ENCODE measurements at places on chromosomes 3 and 15.

GRCh38 chr3:42702066-42702951 is at the start of gene HHATL:
TSS of gene HHATL (minus strand) at chr3:42702798. CDS start at chr3:42700826, 1,972 bp downstream.
- DNase-seq: no peak

DNA sequence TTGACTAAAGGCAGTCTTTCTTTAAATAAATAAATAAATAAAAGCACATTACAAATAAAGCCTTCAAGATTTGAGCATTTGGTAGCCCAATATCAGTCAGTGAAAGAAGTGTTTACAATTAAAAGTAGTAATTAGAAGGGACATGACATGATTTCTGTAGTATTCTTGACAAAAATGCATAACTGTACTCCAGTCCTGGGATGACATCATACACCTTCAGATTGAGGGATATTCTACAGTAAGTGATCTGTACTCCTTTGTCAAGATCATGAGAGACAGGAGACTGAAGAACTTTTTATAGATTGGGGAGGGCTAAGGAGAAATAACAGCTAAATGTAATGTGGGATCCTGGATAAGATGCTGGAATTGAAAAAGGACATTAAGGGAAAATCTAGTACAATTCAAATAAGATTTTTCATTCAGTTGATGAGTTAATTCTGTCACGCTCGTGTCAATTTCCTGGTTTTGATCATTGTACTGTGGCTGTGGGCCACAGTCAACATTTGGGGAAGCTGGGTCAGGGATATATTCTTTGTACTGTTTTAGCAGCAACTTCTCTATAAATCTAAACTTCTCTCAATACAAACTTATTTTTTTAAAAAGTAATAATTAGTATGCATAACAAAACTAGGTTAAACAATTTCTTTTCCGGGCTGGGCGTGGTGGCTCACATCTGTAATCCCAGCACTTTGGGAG is 314.8 kb downstream of the PTPRG start:
- DNase-seq: no peak

- no peak for DNase-seq
Observed at GRCh38 chr3:25043177-25043576, 384.9 kb upstream of the RARB start.

- DNase-seq: no peak
Observed at GRCh38 chr3:55014906-55015305, 87.0 kb upstream of the LRTM1 start.

- DNase-seq: no peak
Observed at GRCh38 chr15:38189671-38190295, 62.9 kb upstream of the SPRED1 start.

DNA sequence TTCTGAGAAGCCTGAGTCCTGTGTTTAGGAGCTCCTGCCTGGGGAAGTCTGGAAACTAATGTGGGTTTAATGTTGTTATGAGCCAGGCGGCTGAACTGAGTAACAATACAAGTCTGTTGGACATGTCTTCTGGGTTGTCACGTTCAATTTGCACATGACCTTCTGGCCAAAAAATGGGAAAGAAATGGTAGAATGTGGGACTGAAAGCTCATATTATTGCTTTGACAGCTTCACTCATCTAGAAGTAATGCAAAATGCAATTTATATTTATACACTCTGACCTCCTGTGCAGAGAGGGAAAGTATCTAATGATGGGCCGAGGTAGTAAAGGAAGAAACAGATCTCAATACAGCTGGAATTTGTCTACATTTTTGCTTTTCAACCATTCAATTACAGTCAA is 75.8 kb downstream of the NR2F2 start:
- no peak for DNase-seq

DNA sequence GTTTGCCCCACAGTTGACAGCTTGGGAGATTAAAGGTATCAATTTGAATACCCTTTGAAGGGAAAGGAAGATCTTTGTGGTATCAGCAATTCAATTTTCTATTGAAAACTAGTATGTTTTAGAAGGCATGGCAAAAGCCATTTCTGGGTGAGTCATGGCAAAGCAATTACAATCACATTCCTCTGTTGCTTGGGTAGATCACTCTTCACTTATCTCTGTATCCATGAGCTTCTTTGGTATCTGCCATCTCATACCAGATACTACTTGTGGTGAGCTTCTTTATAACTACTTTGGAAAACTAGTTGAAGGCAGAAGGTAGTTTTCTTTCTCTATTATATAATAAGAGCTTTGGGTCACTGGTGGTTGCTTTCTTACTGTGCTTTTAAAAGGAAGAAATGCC is 28.3 kb upstream of the LSAMP start:
- DNase-seq: no peak

GRCh38 chr15:68815598-68815997 is 5.1 kb downstream of the ANP32A start:
- no peak for DNase-seq

DNA sequence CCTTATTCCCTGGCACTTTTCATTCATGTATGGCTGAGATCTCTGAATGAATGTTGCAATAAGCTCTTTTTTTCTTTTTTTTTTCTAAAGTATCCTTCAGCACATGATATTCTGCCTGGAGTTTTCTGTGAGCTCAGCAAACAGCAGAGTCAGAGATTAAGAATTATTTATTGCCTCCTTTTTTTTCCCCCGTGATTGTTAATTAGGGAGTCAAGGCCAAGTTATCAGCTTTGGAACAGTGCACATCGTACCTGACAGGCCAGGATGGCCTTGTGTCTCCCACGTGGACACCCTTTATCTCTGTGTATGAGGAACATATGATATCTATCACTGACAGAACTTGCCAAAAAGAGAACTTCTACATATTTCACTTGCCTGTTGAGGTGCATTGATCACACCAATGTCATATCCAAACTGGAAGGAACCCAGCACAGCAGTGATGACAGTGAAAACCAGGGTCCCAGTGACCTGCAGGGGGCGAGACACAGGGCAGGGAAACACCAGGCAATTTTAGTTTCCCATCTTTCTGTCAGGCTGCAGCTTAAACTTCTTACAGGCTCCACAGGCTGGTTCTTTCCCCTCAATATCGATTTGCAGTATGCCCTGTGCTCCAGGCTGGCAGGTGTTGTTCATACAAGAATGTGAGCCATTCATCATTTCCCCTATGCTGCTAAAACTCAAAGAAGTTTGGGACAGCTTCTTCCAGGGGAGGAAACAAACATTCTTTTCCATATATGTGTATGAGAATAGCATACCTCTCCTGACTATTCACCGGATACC is 8.2 kb downstream of the SLC2A2 start:
- DNase-seq: no peak

- no peak for DNase-seq
Observed at GRCh38 chr3:151479452-151479851, 18.6 kb upstream of the IGSF10 start.

DNA sequence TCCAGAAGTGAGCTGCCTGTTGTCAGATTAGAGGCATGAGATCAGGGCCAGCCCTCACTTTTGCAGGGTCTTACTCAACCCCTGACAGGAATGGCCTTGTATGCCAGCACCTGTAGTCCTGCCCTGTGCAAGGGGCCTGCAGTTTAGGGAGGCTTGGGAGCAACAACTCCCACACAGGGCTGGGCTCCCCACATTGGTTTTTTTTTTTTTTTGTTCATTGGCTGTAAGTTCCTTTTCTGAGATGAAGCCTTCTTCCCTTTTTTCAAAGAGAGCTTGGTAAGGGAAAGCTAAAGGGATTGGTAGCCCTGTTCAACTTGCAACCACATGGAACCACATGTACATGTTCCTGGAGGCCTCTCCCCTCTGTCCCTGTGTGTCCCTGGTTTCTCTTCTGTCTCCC is 46.4 kb downstream of the TNFAIP8L3 start:
- DNase-seq: no peak

DNA sequence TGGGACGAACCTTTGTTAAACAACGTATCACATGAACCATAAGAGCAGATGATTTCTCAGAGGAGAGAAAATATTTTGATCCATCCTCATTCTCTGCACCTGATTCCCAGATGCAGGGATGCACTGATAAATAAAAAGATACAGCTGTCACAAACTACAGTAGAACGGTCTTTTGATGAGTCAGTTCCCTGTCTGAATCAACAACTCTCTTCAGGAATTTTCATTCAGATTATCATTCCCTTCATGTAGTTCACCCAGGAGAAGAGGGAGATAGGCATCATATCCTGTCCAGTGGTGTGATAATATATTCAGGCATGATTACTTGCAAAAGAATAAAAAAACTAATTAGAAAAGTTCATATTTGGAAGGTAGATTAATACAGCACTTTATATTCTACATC is 521.5 kb downstream of the PYDC2 start:
- DNase-seq: no peak

DNA sequence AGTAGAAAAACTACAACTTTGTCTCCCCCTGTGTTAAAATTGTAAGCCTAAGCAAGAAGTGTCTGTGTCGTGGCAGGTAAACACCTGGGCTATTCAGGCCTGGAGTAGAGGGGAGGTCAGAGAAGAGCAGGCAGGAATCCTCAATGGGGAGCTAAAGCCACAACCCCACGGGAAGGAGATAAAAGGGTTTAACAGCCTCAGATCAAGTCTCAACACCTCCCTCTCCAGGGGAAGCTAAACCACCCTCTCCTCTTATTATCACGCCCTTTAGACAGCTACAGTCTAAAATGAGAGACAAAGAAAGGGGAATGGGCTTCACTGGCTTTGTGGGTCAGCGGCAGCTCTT is 11.6 kb downstream of the ETV5 start:
- DNase-seq: no peak

DNA sequence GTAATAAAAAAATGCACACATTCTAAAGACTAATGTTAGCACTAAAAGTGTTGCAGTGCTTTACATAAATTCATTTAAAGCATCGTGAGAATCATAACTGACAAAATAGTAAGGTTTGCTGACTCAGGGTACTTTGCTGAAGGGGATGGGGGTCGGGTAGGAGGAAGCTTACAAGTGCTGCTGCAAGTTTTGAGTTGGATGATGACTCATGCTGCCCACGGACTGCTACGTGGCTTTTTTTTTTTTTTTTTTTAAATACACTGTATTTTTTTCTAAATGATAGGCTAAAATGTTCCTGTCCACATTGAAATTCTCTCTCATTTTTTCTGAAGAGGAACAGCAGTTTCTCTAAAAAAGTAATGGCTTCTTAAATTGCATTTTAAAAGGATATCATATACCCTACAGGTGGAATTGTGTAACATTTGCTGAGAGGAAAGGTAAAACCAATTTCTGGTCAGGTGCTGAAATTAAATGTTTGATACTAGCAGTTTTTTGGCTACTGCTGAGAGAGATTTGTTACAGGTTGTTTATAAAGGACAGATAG is 2.2 kb downstream of the MAPK6 start:
- DNase-seq: peak; percentile 51

DNA sequence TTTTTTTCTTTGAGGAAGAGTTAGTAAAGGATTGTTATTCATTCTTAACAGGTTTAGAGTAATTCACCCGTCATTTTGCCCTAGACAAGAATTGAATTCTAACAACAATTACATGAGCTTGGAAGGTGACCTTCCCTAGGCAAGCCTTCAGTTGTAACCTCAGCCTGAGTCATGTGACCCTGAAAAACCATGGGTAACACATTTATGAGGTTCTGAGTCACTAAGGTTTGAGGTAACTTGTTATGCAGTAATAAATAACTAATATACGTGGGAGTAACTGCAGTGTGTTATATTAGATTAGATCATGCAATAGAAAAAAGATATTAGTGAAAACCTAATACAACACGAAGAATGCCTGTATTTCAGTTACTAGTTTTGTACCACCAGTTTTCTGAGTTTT is 237.6 kb upstream of the NDN start:
- no peak for DNase-seq

DNA sequence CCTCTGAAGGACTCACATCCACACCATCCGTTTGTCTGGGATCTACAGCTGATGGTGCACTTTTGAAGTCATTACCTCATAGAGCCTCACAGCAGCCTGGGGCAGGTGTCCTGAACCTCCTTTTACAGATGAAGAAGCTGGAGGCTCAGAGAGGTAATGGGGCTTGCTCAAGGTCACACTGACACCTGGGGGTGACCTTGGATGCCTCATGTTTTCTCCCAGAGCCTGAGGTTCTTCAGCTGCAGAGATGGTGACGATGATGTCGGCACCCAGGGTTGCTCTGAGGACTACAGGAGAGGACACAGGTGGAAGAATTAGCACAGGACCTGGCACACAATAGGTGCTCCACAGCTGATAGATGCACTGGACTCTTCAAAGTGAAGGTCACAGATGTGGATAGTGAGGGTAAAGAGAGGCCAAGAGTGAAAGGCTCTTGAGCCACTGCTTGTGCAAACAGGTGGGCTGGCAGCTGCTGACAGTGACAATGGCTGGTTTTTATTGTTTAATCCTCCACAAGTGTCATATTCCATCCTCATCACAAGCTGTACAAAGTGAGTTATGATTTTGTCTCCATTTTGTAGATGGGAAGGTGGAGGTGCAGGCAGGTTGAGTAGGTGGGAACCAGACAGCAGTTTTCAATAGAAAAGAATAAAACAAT is 17.4 kb upstream of the ATP2B2 start:
- no peak for DNase-seq

DNA sequence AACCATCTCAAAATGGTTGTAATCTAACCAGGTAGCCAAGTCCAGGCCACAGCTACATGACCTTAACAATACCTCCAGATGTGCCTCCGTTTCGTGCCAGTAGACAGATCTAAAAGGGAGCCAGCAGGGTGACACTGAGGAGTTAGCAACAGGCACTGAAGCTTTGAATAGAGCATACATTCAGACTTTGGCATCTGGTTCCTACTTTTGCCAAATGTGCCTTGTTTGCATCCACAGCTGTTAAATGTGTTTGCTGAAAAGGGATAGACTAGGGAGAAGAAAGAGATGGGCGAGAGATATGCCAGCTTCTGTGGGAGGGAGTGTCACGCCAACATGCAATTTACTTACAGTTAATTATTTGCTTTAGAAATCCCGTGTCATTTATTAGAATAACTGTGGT is 1433.9 kb upstream of the CADM2 start:
- no peak for DNase-seq

DNA sequence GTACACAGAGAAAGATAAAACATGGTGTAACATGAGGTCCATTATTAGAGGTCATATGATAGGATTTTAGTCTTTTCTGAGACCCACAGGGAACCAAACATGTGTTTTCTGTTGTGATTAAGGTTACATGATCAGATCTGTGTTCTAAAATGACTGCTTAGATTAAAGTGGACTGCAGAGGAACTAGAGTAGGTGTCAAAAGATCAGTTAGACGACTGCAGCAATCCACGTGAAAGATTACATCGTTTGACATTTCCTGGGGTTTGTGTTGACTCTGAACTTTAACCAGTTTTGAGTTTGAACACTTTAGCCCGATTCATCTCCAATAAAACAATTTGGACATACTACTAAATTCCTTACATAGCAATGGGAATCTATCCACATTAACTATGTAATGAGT is 5.1 kb downstream of the MIX23 start:
- DNase-seq: no peak

DNA sequence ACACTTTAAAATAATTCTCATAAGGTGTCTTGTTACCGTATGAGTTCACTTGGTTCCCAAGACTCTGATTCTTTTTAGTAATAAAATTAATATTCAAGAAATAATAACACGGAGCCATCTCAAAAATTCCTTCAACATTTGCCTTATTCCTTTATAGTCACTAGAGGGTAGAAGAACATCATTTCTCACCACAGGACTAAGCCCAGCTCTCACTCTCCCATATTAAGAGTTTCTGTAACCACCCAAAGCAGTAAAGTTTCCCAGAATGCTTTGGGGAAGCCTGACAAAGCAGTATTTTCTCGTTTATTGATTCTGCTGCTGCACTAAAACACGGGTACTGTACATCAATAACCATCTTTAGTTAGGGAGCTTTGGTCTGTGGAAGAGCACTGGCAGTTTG is 114.9 kb downstream of the MCTP2 start:
- DNase-seq: no peak

- no peak for DNase-seq
Observed at GRCh38 chr15:77980098-77980497, 97.4 kb downstream of the TBC1D2B start.

- DNase-seq: no peak
Observed at GRCh38 chr15:59313641-59314332, 58.9 kb downstream of the MYO1E start.

Data from activated CD4-positive, alpha-beta T cell treated with anti-CD3 and anti-CD28 coated beads, Interleukin-2, amount 50 U/mL, for 1 hour (primary cell).